ENCODE measurements at places on chromosomes 1 and 21.

DNA sequence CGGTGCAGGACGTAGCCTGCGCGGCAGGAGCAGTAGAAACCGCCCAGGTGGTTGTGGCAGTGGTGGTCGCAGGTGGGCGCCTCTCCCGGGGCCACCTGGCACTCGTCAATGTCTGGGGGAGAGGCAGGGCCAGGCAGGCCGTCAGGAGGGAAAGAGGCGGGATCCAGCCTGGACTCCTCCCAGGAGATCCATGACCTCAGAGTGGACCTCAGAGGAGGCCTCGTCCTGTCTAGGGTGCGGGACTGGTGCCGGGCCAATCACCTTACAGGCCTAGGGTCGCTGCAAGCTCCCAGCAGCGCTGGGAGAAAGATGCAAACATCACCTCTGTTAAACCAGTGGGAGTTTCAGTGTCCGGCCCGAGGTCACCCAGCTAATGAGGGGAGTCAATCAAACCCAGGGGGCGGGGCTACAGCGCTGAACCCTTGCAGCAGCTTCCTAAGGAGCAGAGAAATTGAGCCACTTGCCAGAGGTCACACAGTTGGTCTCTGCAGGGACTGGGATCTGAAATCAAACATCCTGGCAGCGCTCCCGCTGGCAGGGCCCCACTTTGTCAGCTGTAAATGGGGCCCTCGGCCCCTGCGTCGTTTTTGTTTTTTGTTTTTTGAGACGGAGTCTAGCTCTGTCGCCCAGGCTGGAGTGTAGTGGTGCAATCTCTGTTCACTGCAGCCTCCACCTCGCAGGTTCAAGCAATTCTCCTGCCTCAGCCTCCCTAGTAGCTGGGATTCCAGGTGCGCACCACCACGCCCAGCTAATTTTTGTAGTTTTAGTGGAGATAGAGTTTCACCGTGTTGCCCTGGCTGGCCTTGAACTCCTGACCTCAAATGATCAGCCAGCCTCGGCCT is 1.4 kb downstream of the MASP2 start:
- no peak for DNase-seq

DNA sequence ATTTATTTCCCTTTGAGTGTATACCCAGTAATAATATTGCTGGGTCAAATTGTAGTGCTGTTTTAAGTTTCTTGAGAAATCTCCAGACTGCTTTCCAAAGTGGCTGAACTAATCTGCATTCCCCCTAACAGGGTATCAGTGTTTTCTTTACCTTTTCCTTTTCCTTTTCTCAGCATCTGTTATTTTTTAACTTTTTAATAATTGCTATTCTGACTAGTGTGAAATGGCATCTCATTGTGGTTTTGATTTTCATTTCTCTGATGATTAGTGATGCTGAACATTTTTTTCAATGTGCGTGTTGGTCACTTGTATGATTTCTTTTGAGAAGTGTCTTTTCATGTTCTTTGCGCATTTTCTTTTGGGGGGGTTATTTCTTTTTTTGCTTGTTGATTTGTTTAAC is 374.9 kb upstream of the BRINP3 start:
- no peak for DNase-seq

GRCh38 chr1:185080422-185080821 is 35.1 kb downstream of the RNF2 start:
- no peak for DNase-seq

- DNase-seq: no peak
Measured at GRCh38 chr1:203179667-203180005, 4.0 kb upstream of the MYBPH start.

DNA sequence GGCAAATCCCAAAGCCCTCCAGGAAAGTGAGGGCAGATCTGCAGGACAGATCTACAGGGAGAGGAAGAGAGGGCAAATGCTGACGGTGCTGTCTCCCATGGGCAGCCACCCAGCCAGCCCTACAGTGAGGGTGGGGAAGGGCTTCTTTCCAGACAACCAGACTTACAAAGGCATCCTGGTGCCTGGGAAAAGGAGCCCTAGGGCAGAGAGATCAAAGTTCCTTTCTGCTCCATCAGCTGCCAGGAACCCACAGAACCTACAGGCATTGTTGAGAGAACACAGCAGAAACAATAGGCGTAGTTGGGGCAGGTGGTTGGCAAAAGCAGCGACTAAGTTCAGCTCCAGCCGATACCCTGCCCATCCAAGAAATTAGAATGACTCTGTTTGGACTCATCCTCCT is 332.4 kb downstream of the KCNH1 start:
- no peak for DNase-seq

Measured in nucleus accumbens (tissue), 56 donors.